K562 (cell line): ENCODE measurements at places on chromosomes 2 and 18.

DNA sequence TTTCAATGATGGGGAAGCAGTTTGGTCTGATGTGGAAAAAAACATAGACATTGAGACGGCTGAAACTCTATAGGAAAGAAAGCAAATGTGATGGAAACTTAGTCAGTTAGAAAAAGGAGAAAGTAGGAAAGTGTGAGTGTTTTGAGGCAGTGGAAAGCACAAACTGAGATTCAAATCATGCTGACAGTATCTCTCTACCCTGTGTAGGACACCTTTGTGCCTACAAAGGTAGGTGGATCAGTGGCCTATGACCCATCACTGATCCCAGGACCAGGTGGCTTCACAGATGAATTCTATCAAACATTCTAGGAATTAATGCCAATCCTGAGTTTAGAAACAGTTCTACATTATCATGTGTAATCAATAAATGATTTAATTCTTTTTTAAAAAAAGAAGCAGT lies 57.1 kb downstream of the CD226 start:
- DNase-seq = no peak

DNA sequence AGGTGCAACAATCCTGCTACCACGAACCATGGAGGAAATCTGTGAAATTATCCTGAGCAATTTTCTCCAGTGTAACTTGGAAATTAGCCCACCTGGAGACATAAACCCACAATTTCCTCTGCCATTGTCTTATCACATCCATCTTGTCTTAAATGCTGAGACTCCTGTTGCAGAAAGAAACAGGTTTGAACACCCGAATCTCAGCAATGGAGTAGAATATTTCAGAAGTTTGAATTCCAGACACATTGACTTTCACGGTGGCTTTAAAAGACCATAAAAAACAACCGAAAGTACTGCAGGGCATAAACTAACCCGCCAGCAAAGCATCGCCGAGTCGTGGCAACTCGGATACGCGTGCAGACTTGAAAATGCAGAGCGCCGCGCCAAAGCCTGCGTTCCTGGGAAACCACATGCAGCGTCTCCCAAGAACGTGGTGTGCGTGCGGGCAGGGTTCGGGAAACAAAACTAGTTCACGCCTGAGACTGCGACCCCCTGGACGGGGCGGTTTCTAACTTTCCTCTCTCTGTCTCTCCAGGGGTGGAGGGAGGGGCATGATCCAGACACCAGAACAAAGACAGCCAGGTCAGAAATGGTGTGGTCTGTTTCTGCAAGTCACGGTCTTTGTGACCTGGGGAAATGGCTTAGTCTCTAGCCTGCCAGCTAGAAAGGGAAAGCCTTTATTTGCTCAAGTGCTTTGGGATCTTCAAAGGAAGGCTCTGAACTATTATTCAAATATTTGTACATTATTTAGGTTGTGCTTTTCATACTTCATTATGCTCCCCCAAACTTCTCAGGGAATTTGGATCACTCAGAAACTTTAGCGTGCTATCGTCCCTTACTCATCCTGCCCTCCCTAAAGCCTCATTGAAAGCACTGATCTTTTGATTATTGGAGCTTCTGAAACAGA lies 26.9 kb upstream of the KCTD1 start:
- DNase-seq = no peak

GRCh38 chr18:5662586-5663090 lies 118.8 kb upstream of the EPB41L3 start:
- no peak for DNase-seq

- DNase-seq = no peak
Observed at GRCh38 chr2:144010096-144010836, 509.7 kb downstream of the ZEB2 start.

DNA sequence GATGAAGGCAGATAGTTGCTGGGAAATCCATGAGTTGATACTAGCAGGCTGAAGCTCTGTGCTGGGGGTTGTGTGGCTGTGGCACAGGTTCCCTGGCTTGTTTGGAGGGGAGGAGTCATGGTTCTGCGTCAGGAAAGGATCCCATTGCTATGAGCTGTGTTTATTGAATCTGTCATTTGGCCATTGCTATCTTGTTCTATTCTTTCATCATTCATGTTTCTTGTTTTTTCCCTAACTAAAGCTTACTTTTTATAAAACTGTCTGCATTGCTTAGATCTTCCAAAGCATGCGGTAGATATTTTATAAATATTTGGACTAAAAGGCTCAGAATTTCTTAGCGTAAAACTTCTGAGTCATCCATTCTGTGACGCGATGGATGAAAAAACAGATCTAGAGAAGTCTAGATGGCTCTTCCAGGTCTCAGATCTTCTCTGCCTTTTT lies 335.3 kb downstream of the PTPRM start:
- DNase-seq = no peak

DNA sequence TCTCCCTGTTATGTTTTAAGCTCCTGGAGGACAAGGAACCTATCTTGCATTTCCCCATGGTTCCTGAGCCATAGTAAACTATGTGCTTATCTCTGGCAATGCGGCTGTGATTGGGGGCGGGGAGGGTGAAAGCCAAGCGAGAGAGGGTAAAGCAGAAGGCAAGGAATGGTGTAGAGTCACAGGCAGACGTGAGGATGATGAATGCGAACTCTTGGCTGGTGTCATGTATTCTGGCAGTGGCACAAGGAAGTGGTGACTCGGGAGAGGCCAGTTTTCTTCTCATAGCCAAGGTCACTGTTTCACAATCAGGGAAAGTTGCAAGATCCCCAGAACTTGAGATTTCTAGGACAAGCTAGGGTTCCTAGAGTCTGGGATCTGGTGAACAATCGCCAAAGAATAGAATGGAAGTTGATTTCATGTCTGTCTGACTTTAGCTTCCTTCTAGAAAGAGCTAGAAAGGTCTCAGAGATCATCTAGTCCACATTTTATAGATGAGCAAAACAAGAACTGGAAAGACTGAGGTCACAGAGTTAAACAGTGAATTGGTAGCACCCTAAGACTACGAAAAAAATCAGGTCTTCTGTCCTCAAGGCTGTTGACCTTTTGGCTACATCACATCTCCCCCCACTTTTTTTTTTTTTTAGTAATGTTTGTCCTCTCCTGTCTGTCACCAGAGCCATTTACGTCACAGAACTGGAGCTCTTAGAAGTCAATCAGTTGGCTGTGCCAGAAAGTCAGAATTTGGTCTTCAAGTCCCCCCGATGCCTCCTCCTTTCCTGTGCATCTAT lies 137.0 kb downstream of the BCL11A start:
- no peak for DNase-seq

DNA sequence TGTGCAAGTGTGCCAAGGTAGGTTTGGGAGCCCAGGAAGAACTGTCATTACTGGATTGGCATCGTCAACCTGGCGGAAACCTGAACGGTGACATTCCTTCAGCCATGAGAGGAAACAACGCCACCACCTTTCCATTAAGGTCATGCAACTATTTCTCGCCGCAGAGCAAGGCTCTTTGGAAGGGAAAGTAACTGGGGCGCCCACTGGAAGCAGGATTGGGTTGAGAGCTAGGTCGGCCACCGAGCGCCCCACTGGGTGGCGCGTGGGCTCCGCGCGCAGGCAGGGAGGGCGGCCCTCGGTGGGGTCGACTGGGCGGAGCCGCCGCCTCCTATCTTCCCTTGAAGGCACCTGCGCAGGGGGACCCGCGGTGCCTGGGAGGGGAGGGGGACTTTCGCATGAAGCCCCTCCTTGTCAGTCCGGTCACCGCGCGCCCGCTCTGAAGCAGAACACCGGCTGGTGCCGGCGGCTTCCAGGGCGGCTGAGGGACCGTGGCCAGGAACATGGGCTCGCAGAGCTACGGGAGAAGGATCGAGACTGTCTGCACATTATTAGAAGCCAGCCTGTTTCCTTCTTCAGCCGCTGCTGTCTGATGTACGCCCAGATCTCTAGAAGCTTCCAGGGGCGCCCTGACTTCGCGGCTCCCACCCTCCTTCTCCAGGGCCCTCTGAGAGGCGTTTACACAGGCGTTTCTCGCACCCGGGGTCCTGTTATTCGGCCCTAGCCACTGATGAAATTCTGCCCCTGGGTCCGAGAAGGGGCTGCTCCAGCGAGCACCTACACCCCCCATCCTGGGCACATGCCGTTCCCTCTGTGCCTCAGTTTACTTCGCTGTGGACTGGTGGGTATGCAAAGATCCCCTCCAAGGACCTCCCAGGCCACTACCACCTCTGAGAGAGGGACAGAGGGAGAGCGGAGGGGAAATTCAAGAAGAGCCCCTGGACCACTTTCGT lies 27.3 kb upstream of the MAL start:
- DNase-seq = no peak

DNA sequence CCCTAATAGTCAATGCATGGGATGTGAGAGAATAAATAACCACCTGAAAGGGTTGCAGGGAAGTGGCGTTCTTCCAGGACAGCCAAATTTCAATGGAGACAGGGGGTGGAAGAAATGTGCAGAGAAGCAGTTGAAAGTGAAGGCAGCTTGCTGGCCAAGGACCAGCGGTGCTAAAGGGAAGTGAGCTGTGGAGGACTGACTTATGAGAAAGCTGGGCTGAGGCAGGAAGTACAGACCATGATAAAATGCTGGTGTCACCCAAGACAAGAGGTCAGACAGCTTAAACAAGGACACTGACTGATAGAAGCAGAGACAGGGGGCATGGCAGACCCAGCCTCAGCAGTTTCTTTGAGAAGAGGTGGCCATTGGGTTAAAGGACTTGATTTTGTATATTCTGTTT lies 106.7 kb downstream of the DTNB start:
- DNase-seq = no peak

GRCh38 chr2:168355121-168355520 lies 101.0 kb upstream of the CERS6 start:
- no peak for DNase-seq

- DNase-seq = no peak
Observed at GRCh38 chr2:118386641-118387302, 298.5 kb downstream of the INSIG2 start.

DNA sequence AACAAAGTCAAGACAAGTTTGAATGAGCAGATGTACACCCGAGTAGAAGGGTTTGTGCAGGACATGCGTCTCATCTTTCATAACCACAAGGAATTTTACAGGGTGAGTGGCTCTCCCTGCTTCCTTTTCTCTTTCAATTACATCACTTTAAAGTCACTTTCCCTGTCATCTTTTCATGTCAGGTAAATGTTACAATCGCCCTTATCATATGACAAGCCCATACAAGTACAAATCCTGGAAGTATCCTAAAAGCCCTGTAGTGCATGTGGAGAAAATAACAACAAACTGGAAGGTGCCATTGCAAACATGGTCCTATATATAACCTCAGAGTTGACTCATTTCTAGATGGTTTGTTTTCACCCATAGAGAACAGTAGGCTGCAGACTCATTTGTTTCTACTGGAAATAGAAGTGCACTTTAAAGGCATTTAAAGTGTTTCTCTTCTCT lies 126.0 kb downstream of the SP100 start:
- DNase-seq = no peak

DNA sequence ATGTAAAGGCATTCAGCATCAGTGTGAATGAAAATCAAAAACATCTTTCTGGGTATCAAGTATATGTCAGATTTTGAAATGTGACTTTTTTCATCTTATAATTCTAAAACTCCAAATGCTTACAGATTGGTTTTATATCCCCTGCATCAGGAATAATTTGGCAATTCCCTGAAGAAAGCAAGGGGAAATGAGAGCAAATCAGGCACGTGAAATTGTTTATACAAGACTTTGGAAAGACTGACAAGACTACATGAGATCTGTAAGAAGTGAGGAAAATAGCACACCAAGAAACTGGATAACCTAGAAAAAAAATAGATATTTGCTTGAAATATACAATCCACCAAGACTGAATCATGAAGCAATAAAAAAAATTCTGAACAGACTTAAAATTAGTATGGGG lies 13.8 kb downstream of the COL6A3 start:
- DNase-seq = no peak

- DNase-seq = no peak
Observed at GRCh38 chr2:173979751-173980351, 14.7 kb upstream of the SP3 start.
